ENCODE measurements at places on chromosomes 12 and 14.

GRCh38 chr12:7107636-7108002 lies 1.4 kb downstream of the C1RL start:
- DNase-seq: no peak

DNA sequence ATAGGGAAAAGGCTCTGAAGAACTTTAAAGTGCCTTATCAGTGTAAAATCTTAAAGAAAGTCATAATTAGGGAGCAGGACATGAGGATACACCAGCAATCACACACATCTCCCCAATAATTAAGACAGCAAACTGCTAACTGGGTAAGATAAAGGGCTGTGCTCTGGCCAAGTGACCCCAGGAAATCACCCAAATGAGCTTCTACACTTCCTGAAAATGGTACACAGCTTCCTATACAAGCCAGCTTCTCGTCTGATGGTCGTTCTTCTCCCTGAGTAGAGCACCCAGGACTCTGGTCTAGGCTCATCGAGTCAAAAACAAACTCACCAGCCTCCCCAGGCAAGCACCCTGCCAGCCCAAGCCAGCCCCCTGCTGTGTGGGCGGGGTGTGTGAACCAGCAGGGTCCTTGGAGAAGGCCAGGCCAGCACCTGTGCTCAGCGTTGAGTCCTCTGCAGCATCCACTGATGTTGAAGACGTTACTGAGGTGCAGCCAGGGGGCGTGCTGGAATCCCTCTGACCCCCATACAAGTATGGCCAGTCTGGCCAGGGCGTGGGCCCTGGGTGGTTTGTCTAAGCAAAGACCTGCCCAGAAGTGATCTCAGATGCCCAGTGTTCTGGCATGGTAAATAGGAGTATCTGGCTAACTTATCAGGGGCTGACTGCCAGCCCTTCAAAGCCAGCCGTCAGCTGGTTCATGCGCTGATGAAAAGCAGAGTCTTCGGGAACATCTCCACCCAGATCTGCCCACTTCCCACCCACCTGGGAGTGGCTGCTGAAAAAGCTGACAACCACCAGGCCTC lies 41.4 kb downstream of the ACTN1 start:
- DNase-seq: no peak

DNA sequence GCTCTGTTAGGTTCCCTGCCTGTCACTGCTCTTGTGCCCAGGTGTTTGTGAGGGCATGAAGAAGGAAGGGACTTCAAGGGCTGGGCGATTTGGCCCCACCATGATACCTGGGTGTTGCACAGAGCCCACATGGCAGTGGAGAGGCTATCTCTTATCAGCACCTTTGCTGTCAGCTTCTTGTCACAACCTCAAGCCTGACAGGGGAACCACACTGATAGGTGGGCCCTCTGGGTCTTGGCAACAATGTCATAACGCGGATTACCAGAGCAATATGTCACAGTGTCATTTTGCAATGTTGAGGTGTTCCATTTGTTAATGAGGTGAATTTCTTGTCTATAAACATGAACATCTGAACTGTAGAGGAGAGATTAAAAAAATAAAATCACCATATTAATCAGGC lies 22.9 kb upstream of the CACNA1C start:
- DNase-seq: no peak

GRCh38 chr12:9134981-9135628 lies 19.4 kb upstream of the A2M start:
- no peak for DNase-seq

- DNase-seq: no peak
Measured at GRCh38 chr12:69415471-69416275, 54.5 kb upstream of the FRS2 start.

DNA sequence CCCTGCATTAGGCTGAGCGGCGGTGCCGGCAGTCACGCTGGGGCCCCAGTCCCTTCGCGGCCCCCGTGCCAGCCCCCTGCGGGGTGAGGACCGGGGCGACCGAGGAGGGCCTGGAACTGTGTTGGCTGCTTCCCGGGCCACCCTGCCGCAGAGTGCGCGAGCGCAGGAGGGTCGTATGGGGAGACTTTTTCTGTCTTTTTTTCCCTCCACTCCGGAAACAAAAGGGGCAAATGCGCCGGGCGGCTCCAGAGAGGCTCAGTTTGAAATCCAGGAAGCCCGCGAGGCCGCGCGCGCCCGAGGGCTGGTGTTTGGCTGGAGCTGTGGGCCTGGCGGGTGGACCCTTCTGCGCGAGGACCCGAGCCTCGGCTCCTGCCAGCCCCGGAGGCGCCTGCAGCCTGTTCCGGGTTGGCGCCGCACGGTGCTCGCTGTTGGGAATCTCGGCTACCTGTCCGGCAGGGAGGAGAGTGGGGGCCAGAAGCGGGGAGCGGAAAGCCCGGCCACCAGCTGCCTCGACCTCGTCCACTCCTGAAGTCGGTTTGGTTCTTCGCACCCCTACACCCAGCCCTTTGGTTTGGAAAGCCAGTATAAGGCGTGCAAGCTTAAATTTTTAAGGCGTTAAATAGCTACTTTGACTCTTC lies 638 bp downstream of the PLEKHG3 start:
- no peak for DNase-seq

GRCh38 chr14:64713677-64714076 lies 9.5 kb downstream of the PLEKHG3 start:
- DNase-seq: no peak

GRCh38 chr14:64698903-64699302 lies 5.3 kb upstream of the PLEKHG3 start:
- DNase-seq: no peak

GRCh38 chr14:56650048-56650447 lies 70.5 kb downstream of the TMEM260 start:
- DNase-seq: no peak

GRCh38 chr12:52126605-52127578 lies 47.4 kb downstream of the SMIM41 start:
- no peak for DNase-seq

- no peak for DNase-seq
Measured at GRCh38 chr14:104299993-104300761, 161.8 kb downstream of the KIF26A start.

GRCh38 chr12:69468237-69469026 lies 1.8 kb upstream of the FRS2 start:
- DNase-seq: no peak

DNA sequence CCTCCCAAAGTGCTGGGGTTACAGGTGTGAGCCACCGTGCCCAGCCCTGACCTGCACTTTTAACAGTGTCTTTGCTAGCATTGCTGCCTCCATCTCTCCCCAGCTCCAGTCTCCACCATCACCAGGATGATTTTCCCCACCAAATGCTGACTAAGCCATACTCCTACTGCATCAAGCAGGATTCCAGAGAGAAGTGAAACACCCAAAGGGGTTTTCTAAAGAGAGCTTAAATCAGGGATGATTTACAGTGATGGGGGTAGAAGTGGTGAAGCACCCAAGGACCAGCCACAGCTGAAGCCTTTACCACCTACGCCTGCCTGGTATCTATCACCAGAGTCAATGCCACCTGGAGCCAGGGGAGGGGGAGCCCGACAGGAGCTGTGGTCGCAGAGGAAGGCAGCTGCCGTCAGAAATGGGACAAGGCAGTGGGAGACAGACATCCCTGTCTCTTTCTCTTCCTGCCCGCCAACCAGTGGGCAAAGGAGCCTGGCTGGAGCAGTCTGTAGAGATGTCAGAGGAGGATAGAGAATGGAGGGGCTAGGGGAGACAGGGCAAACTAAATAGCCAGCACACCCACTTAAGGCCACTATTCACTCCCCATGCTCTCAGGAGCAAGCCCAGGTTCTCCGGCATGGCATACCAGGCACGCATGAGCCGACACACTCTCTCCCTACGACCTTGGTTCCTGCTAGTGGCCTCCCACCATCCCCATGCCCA lies 22.4 kb upstream of the CD9 start:
- DNase-seq: no peak

GRCh38 chr12:33942172-33942571 lies 80.1 kb upstream of the ALG10 start:
- no peak for DNase-seq
